Caki2 (cell line): ENCODE measurements at places on chromosomes 11 and 22.
A peak's percentile ranks its signal among the peaks of the same experiment; 100 is the strongest.

GRCh38 chr11:31106968-31107576 lies 262.5 kb downstream of the DCDC1 start:
- DNase-seq, result peak; percentile 19

GRCh38 chr11:81497202-81497804 lies 1236.4 kb downstream of the FAM181B start:
- DNase-seq, result peak; percentile 19

DNA sequence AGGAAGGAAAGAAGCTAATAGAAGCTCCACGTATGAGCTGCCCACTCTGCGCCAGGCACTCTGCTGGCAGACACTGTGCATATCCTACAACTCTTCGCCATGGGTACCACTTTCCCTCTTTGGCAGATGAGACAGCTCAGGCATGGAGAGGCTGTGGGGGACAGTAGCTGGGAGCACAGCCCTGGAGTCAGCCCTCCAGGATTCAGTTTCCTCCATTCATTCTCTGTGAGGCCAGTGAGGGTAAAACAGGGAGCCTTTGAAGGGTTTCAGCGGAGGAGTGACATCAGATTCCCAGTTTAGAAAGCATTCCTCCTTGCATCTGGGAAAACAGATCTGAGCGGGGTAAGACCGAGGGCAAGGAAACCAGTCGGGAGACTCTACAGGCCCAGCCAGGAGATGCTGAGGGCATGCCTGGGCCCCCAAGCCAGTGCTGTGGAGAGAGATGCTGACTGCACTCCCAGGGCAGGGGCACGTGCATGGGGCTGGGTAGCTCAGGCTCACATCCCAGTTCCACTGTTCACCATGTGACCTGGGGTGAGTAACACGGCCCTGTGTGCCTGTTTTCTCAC lies 58.3 kb upstream of the EMID1 start:
- no peak for DNase-seq

- DNase-seq, result peak; percentile 1
Measured at GRCh38 chr11:93169950-93170561, 27.7 kb downstream of the SLC36A4 start.

DNA sequence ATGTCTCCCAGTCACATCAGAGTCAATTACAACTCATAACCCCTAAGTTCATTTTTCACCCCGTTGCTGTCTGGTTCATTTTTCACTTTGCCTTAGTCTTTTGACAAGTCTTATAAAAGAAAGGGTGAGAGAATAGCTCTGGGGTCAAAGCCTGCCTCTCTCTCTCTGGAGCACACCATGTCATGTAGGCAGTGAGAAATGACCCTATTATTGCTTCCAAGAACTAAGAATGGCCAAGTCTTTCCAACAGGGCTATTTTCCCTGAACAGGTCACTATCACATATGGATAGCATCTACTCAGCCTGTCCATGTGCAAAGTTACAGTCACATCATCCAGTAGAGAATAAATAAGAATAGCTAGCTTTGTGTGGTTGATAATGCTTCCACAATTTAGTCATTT lies 655.5 kb upstream of the LRRC4C start:
- DNase-seq, result no peak

GRCh38 chr11:113907681-113908080 lies 3.1 kb downstream of the HTR3B start:
- no peak for DNase-seq

- DNase-seq, result no peak
Measured at GRCh38 chr11:68200639-68201038, 12.5 kb downstream of the KMT5B start.

DNA sequence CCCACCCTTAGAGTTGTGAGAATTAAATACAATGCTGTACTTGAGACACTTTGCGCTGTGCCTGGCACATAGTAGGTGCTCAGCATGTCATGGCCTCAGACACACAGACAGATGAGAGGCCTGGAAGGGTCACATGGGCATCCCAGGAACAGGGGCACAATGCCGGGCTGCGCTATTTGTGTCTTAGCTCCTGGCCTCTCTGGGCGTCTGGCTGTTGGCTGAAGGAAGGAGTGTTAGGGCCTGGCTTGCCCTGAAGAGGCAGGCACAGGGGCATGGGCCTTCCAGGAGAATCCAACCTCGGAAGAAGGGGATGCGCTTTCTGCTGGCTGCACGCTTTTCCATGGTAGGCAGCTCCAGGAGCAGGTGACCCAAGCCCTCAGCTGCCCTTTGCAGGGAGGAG lies 41.4 kb downstream of the ST14 start:
- no peak for DNase-seq

GRCh38 chr22:50526834-50527801 lies 1.7 kb upstream of the SCO2 start:
- peak; percentile 83 for DNase-seq

DNA sequence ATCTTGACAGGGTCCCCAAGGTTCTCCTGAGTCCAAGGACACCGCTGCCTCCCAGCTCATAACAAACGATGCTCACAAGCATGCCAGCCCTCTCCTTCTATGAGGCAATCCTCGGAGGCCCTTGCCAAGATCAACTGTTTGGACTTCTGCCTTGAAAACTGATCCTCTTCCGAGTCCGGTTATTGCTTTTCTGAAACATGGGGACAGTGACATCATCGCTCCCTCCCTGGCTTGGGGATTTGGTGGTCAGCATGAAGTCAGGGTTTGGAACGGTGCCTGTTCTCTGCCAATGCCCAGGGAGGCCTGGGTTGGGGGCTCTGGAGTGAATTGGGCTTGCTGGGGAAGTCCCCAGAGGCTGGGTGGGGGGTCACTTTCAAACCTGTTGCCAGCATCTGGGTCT lies 149.3 kb downstream of the FBXO7 start:
- no peak for DNase-seq

GRCh38 chr11:61776561-61777075 lies 15.8 kb downstream of the TMEM258 start:
- peak; percentile 39 for DNase-seq

GRCh38 chr11:8055836-8056526 lies 25.0 kb upstream of the TUB start:
- no peak for DNase-seq

DNA sequence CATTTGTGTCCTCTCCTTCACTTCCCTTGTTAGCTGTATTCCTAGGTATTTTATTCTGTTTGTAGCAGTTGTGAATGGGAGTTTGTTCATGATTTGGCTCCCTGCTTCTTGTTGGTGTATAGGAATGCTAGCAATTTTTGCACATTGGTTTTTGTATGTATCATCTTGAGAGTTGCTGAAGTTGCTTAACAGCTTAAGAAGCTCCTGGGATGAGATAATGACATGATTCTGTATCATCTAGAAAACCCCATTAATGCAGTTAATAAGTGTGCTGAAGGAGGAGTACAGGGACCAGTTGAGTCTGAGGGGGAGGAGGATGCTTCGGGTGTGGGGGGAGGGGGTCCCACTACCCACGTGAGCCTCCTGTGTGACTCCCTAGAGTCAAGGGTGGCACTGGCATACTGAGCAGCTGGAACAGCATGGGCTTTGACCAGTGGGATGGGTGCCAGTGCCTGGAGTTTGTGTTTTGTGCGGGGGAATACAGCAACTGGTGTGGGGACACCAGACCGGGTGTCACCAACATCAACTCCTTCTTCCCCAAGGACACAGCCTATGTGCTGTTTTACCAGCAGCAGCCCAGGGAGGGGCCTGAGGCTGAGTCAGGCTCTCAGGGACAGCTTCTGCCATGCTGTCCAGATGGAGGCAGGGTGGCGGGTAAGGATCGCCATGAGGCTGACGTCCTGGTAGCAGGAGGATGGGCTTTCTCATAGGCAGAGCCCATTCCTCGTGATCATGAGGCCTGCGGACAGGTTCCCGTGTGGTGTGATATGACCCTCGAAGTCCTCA lies 24.1 kb downstream of the USP35 start:
- DNase-seq, result no peak

GRCh38 chr11:96303064-96303463 lies 39.9 kb downstream of the MAML2 start:
- DNase-seq, result no peak

DNA sequence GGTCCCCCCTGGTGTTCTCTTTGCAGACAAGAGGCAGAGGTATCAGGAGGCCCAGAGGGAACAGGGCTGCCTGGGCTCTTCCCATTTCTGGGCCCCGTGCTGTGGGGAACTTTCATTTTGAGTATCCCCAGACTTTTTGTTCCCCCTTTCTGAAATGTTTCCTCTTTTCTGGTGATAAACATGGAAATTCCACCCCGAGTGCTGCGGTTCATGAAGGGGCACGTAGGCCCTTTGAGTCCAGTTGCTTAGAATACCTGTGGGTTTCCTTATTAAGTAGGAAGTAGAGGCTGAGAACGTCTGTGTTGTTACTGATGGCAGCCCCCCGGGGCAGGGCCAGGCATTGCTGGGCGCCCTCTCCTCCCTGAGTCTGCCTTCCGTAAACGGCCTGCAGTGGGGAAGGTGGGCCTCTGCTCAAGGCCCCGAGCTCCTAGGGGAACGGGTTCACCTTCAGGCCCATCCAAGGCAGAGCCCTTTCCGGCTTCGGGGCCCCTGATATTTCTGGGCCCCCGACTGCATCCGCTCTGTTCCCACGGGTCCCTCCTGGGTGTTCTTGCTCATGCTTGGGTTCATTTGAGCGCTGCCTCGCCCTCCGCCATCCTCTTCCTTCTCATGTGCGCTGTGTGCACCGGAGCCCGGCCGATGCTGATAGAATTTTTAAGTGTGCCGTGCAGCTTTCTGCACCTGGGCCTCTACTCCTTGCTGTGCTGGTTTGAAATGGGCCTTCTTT lies 12.0 kb downstream of the TBC1D22A start:
- no peak for DNase-seq

DNA sequence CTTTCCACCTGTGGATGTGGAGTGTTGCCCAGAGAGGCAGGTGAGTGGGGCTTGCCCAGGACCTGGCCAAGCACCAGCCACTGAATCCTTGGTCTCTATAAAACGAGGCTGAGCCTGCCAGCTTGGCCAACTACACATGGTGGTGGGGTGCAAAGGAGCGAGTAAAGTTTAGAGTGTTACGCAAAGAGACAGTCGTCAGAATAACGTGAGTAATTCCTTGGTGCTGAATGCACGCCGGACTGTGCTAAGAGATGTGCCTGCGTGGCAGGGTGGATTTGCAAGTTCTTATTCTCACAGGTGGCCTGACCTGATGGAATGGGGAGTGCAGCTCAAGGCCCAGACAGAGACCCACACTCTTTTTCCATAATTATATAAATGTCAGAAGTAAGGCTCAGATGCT lies 88.6 kb upstream of the B3GAT1 start:
- DNase-seq, result no peak

- DNase-seq, result no peak
Measured at GRCh38 chr11:19711911-19712280, 741 bp upstream of the NAV2 start.

DNA sequence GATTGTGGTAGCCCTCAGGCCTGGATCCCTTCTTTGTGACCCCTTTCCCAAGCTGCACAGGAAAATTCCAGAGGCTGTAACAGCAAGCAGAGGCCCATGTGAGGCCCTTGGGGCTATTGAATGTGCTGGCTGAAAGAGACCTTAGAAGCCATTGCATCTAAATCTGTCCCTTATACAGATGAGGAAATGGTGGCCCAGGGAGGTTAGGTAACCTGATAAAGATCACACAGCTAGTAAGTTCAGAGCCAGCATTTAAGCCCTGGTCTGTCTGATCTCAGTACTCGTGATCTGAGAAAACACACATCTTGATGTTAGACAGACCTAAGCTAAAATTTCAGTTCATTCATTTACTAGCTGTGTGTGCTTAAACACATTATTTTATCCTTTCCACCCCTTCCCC lies 115.9 kb upstream of the TBCEL start:
- no peak for DNase-seq
